ENCODE measurements at places on chromosomes 11 and 22. TPM values are rescaled to one million over a fixed set of nuclear protein-coding genes. Genes with fewer than 3 reads are reported as not detected.
A peak's percentile ranks its signal among the peaks of the same experiment; 100 is the strongest.

GRCh38 chr11:16402654-16403447, 46.5 kb upstream of the SOX6 start:
- no peak for DNase-seq

GRCh38 chr22:37634417-37634924, 5.0 kb upstream of the SH3BP1 start:
- DNase-seq, result no peak

DNA sequence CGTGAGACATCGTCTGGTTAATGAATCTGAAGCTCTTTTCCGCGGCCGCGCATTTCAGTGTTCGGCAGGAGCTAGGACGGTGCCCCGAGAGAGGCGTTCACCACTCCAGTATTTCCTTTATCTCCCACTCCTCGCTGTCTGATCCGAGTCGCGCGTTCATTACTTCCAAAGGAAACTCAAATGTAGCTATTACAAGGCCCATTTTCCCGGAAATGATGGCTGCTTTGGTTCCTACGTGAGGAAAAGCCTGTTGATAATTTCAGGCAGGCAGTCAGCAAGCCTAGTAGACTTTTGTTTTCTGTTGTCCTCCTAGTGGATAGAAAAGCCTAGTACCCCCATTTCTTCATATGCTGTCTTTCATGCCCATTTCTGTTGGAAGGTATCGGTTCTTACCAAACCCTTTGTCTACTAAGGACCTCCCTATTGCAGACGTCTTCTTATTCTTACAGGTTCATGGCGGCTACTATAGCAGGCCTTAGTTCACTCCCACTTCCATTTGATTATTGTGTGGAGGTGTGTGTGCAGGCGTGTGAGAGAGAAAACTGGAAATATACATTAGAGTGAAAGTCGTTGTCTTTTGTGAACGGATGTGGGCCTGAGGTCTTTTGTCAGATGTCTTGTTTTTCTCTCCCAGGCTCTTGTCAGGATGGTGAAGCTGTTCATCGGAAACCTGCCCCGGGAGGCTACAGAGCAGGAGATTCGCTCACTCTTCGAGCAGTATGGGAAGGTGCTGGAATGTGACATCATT, 737 bp downstream of the RBM4 start:
- DNase-seq, result no peak

DNA sequence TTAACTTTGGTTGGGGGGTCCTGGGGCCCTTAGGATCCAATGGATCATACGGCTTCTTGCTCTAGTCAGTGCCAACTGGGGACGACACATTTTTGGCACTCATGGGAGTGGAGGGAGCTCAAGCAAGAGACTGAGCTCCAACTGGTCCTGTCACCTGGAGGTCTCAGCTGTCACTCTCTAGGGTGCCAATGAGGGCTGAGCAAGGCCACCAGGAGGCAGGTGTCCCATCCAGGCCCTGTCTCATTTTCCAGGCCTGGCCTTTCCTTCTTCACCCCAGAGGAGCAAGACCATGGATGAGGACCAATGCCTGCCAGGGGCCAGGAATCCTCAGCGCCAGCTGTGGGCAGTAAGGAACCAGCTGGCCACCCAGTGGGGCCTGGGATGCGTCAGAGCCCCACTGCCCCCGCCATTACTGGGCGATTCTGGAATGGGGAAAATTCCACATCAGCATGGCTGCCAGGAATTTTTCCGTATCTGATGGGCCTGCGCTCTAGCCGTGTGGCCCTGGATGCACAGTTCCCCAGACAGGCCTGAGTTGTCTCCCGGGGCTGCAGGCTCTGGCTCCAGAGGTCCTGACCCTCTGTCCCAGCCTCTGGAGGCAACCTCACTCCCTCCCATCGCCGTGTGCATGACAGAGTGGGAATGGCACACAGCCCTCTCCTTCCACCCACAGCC, 669 bp upstream of the GAL3ST1 start:
- DNase-seq, result peak; percentile 48

GRCh38 chr11:608791-609251, 6.9 kb downstream of the IRF7 start:
- DNase-seq, result no peak

DNA sequence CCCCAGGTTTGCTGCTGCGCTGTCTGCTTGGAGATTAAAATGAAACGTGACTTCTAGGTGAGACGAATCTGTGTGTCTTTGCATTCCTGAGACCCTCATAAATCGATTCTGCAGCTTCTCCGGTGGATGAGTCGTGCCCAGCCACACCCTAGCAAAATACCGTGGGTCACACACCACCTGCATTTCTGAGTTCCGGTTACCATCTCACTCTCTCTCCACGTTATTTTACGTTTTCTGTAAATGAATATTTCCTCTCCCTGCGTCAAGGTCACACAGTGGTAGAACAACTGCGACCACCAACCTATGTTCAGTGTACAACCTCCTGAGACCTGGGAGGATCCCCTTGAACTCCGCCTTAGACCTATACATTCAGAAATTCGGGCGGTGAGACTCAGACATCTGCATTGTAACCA, 1.1 kb downstream of the YWHAH start:
- no peak for DNase-seq

- no peak for DNase-seq
Observed at GRCh38 chr11:133414506-133414905, 117.8 kb downstream of the OPCML start.

DNA sequence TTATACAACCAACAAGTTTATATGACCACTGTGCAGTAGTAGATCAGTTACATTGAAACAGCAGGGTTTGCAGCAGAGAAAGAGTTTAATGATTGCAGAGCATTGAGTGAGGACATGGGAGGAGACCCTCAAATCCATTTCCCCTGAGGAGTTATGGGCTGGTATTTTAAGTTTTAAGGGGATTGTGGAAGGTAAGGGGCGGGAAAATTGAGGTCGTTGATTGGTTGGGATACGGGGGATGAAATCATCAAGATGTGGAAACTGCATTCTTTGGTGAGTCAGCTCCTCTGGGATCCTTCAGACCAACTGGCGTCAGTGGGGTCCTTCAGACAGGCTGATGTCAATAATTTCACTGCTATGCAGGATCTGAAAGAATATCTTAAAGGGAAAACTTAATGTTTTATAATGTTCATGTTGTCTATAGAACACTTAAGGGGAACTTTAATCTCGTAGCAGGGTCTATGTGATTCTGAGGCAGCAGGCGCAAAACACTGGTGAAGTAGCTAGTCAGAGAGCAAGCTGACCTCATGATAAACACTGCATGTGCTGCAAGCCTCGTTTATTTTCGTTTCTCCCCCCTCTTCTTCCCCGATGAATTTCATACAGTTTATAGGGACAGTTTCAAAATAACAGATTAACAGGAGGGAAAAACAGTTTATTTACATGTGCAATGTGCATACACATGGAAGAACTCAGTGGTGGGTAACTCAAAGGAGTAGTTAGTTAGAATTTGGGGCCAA, 17.4 kb upstream of the BACE1-AS start:
- DNase-seq, result no peak

DNA sequence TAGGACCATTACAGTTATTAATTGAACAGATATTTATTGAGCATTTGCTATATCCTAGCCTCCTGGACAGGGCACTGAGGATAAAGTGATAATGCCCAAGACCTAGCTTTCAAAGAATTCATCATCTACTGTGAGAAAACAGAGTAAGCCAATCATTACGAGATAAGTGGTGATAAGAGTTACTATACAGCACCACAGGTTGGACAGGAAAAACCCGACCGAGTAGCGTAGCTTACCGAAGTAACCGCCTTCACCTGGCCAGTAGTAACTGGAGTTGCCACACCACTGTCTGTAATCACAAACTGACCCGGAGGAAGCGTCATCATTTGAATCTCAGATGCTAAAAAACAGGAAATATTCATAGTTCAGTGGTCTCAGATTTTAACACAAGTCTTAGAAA, 10.0 kb upstream of the NFRKB start:
- DNase-seq, result no peak

The COX8A gene
- 547 TPM for total RNA-seq

The UBE2L6 gene
- total RNA-seq, result 24.7 TPM

The FGF19 gene
- not detected for total RNA-seq

The TMEM45B gene
- not detected for total RNA-seq

The TSPAN32 gene
- total RNA-seq, result not detected

The F2 gene
- 0.26 TPM for total RNA-seq

Data from psoas muscle (tissue), 8 donors.